ENCODE measurements at places on chromosomes 13 and 19.

DNA sequence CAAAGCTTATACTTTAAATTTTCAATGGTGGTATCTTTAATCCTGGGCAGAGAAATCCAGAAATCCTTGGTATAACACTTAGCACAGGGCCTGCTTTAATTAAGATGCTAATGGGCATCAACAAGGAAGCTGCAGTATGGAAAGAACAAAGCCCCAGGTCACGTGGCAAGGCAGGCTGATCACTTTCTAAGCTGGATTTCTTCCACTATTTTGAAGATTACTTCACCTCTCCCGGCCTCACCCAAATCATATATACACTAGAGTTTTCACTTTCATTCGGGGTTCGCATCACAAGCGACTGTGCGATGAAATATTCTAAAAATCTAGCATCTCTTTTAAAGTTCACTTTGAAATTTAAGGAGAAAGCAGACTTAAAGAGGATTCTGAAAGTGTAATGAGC, 71.8 kb downstream of the STARD13 start:
- DNase-seq: no peak

DNA sequence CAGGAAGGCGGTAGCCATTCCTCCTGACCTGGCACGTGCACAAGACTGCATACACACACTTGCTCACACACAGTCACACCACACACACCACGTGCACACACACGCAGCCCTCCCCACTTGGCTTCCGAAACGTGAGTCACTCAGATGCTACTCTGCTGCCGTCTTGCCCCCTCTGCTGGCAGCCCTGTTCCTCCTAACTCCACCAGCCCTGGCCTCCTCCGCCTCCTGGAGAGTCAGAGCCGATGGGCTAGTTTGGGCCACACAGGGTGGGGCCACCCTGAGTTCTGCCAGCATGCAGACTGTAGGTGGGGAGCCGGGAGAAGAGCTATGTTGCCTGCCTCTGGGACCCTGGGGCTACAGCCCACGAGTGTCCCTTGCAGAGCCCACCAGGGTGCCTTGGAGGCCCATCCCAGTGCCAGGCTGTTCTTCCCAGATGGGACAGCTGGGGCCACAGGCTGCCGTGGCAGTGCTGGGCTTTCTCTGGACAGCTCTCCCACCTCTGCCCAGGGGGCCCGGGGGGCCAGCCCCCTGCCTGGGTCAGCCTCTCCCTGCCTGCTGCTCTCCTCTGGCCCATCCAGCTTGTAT, 12.1 kb downstream of the PIN1 start:
- peak; percentile 65 for DNase-seq

DNA sequence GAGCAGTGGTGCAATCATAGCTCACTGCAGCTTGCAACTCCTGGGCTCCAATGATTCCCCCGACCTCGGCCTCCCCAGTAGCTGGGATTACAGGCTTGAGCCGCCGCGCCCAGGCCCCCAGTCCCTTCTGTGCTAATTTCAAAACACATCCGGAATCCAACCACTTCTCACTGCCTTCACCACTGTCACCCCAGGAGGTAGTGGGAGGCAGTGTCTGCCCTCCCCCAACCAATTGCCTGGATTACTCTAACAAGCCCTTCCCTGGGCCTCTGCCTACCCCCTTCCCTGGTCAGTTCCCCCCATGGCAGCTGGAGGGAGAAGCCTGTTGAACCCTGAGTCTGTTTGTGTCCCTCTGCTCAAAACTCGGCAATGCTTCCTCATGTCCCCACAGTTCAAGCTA, 2.3 kb downstream of the PRAM1 start:
- DNase-seq: no peak

GRCh38 chr19:16671652-16672274, 10.8 kb downstream of the TMEM38A start:
- DNase-seq: no peak

DNA sequence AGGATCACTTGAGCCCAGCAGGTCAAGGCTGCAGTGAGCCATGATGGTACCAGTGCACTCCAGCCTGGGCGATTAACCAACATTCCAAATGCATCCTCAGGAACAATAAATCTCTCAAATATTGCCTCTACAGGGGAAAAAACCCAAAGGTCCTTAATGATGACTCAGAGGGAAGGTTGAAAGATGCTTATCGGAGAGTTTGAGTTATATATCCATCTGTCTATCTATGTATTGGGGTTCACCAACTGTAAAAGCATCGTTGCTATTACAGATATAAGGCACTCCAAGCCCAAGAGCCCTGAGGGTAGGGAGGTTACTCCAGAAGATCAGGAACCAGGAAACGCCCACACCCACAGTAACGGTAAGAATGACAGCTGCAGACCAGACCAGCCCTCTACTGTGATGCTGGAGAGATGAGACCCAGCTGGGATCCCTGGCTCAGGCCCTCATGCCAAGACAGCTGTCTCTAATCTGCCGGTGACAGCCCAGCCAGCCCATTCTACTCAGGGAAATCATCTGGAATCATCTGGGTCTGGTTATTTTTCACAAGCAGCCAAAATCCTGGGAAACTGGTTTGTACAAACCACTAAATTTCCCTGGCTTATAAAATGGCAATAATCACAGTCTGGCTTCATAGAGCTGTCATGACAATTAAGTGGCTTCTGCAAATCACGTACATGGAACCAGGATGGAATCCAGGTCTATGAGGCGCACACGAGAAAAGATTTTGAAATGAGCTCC, 23.8 kb downstream of the TEX101 start:
- peak; percentile 21 for DNase-seq

DNA sequence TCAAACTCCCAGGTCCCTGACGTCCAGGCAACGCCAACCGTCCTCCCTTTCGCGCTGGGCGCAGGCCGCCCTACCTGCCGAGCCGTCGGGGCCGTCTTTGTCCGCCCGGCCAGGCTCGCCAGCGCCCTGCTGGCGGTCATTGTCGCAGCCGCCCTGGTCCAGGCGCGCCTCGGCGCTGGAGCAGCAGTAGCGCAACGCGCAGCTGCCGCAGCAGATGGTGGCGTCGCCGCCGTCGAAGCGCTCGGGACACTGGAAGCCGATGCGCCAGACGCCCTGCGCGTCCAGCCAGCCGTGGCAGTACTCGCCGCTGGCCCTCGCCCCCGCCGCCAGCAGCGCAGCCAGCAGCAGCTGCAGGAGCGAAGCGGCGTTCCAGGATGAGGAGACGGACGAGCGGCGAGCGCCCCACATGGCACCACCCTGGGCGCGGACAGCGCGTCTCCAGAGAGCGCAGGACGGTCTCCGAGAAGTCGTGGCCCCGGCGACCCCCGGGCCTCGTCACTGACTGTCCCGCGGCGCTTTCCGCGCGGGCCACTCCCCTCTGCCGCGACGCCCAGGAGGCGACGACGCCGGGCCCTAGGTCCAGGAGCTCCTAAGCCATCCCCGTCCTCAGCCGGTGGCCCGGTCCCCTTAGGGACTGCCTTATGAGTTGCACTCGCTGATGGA, 1.1 kb downstream of the SHISA2 start:
- peak; percentile 19 for DNase-seq

GRCh38 chr19:41304706-41305483, 5.1 kb upstream of the CCDC97 start:
- DNase-seq: no peak
